CD4-positive, alpha-beta T cell treated with Interleukin-10 for 1 hour (primary cell): ENCODE measurements at places on chromosomes 13 and 19.
A peak's percentile ranks its signal among the peaks of the same experiment; 100 is the strongest.

DNA sequence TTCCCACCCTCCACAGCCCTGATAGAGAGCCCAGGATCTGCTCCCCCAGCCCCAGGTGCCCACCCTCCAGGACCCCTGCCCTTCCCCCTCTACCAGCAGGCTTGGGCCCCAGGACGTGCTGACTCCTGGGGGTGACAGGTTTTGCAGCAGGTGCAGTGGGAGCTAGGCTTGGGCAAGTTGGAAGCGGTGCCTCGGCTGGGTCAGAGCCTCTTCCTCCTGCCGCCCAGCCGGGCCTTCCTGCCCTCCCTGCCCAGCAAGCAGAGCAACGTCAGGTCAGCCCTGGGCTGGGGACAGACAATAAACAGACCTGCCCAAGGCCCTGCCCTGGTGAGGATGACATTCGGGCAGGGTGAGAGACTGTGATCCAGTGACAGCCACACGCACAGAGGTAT, 9.2 kb upstream of the NCCRP1 start:
- DNase-seq = no peak

DNA sequence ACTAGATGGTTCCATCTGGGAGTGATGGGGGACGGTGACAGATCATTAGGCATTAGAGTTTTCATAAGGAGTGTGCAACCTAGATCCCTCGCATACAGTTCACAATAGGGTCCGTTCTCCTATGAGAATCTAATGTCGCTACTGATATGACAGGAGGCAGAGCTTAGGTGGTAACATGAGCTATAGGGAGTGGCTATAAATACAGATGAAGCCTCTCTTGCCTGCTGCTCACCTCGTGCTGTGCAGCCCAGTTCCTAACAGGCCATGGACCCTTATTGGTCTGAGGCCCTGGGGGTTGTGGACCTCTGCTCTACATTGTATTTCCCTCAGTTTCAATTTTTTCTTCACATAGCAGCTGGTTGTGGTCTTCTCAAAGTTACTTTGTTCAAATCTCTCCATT, 56.5 kb downstream of the CDK8 start:
- no peak for DNase-seq

DNA sequence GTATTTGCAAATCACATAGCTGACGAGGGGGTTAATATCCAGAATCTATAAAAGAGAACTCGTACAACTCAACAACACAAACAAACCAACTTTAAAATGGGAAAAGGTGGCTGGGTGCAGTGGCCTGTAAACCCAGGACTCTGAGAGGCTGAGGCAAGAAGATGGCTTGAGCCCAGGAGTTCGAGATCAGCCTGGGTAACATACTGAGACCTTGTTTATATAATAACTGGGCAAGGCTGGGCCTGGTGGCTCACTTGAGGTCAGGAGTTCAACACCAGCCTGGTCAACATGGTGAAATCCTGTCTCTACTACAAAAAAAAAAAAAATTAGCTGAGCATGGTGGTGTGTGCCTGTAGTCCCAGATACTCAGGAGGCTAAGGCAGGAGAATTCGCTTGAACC, 21.8 kb upstream of the TM6SF2 start:
- no peak for DNase-seq

GRCh38 chr19:2618611-2619010, 83.9 kb downstream of the GNG7 start:
- peak; percentile 74 for DNase-seq

DNA sequence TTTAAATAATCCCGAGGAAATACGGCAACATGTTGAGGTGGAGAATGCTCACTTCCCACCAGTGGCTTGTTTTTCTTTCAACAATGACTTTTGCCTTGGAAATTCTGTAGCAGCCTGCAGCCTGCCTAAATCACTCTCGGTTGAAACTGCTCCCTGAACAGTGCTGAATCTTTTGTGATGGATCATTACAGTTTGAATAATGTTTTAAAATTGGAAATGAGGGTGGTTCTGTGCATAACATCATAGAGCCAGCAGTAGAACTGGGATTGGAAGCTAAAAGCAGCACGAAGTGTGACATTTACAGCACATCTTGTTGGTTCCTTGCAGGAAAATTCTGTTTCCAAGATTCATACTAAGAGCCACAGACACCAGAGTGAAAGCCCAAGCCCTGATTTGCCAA, 74.1 kb upstream of the GPR12 start:
- no peak for DNase-seq

DNA sequence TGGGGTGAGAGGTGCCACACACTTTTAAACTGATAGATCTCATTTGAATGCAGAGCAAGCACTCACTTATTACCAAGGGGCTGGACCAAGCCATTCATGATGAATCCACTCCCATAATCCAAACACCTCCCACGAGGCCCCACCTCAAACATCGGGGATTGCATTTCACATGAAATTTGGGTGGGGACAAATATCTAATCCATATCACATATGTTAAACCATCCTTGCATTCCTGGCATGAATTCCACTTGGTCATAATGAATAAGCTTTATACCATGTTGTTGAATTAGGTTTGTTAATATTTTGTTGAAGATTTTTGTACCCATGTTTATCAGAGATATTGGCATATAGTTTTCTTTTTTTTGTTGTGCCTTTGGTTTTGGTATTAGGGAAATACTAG, 1198.7 kb upstream of the ATXN8OS start:
- no peak for DNase-seq

- no peak for DNase-seq
Measured at GRCh38 chr19:2719920-2720776, 1.0 kb downstream of the DIRAS1 start.

DNA sequence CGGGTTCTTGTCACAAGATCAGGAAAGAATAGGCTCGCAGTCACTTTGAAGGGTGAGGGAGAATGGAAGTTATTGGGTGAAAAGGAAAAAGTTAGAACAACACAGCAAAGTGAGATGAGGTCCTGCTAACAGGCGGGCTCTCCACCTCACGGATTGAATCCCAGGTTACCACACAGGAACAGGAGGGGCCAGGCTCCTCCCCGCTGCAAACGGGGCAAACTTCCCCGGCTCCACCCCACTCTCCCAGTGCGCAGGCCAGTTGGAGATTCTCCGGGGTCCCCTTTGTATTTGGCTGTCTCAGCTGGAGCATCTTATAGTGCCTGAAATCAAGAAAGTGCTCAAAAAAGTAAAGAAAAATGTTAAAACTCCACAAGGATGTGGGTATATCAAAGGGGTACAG, 78.3 kb upstream of the IPO5 start:
- DNase-seq = no peak
